T-cell (primary cell): ENCODE measurements at places on chromosomes 5 and 9. TPM values are rescaled to one million over a fixed set of nuclear protein-coding genes. Genes with fewer than 3 reads are reported as not detected.
A peak's percentile ranks its signal among the peaks of the same experiment; 100 is the strongest.

DNA sequence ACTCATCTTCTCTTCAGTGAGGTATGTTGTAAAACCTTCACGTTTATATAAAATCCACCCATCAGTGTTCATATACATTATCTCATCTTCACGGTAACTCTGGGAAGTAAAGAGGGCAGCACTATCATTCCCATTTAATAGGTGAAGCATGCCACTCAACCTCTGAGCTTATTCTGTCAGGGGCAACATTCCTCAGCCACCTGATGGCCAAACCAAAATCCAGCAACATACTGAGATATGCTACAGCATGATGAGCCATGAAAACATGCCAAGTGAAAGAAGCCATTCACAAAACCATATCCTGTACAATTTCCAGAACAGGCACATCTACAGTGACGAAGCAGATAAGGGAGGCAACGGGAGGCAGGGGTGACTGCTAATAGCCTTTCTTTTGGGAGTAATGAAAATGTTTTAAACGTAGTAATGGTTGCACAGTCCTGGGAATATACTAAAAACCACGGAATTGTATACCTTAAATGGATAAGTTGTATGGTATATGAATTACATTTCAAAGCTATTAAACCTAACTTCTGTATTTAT, 167.4 kb downstream of the TSSK1B start:
- no peak for DNase-seq

DNA sequence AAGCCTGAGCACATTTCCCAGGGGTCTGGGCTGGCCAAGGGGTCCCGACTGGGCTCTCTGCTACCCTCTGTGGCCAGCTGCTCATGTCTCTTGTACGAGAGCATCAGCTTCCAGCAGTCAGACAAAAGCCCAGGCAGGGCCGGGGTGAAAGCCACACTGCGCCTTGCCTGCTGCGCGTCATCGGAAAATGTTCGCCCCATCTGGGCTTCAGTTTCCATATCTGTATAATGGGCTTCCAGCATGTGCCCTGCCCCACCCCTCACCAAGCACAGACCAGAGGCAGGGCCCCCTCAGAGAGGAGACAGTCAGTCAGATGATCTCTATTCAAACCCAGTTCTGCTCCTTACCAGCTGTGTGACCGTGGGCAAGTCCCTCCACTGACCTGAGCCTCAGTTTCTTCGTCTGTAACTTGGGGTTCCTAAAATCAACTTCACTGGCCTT, 8.0 kb upstream of the GRHPR start:
- no peak for DNase-seq

GRCh38 chr5:54516051-54516655, 1.4 kb upstream of the SNX18 start:
- no peak for DNase-seq

DNA sequence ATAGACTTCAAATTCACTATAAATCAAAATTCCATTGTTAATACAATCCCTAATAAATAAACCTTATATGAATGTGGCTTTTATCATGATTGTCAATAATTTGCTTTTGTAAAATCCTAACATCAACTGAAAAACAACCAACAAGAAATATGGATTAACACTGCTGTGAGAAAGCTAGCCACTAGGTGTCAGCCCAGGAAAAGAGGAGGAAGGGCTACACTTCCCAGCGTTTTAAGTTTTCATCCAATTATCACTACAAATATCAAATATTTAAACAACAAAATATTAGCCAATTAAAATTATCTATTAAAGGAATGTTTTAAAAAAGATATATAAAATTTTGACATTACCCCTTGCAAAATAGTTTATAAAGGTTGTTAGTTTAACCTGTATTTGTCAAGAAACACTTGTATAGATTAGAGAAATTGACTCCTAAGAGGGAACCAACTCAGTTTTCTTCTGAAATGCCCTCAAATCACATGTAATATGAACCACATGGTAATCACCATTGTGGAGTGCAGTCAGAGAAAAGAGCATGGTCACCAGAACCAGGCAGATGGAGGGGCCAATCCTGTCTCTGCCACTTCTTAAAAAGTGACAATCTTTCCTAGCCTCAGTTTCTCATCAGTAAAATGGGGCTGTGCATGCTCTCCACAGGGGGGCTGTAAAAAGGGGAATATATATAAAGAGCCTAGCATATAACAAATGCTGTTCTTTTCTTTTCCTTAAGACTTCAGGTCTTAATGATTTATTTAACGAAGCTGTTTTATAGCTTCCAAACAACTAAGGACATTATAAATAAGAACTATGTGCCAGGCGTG, 188.2 kb downstream of the CRB2 start:
- no peak for DNase-seq

DNA sequence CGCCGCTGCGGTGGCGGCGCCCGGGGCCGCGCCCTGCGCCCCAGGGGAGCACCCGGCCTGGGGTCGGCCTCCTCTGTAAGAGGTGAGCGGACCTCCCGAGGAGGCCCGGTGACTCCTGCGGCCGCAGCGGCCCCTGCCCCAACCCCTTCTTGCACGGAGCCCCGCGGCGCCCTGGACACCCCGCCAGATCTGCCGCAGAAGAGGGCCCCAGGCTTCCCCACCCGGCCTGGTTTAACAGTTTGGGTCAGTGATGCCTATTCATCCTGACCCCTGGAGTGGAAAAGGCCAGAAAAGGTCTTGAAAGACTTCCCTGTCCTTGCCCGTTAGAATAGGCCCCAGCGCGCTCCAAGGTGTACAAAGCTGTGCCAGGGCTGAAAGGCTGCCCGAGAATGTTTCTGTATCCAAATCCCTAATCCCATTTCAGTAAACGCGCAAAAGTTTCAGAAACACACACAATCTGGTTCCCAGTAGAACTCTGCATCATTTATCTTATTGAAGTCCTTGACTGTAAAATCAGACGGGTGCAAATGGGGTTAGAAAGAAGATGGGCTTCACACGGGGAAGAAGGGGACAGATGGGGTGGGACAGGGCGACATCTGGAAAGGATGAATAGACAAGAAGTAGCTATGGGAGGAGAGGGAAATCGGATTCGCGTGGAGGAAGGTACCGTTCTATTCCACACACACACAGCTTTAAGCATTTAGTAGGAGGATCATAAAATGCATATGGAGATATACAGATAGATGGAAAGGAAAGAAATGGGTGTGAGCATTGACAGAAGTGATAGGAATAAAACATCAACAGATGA, 1.1 kb upstream of the SSBP2 start:
- DNase-seq = peak; percentile 2

- no peak for DNase-seq
Observed at GRCh38 chr5:60633341-60633740, 66.6 kb downstream of the DEPDC1B start.

The CATSPER3 gene
- total RNA-seq = 0.44 TPM

The CDH9 gene
- total RNA-seq = not detected

The PTGES gene
- not detected for total RNA-seq
